ENCODE measurements at places on chromosomes 12 and 14.

GRCh38 chr14:82911930-82912329, 1378.3 kb upstream of the SEL1L start:
- no peak for DNase-seq

GRCh38 chr12:26149968-26150500, 25.2 kb upstream of the BHLHE41 start:
- DNase-seq = no peak

DNA sequence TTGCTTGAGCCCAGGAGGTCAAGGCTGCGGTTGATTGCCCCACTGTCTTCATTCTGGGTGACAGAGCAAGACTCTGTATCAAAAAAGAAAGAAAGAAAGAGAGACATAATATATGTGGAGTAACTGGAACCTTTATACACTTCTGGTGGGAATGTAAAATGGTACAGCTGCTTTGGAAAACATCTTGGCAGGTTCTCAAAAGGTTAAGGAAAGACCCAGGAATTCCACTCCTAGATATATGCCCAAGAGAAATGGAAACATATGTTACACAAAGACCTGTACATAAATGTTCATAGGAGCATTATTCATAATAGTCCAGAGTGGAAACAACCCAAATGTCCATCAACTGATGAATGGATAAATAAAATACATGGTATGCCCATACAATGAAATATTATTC, 7.2 kb downstream of the RBMS2 start:
- DNase-seq = no peak

GRCh38 chr12:54387114-54387467, 2.6 kb upstream of the ZNF385A start:
- DNase-seq = no peak

- no peak for DNase-seq
Observed at GRCh38 chr14:82447586-82447985, 913.9 kb upstream of the SEL1L start.

GRCh38 chr12:51788876-51789275, 59.6 kb downstream of the FIGNL2 start:
- DNase-seq = no peak

DNA sequence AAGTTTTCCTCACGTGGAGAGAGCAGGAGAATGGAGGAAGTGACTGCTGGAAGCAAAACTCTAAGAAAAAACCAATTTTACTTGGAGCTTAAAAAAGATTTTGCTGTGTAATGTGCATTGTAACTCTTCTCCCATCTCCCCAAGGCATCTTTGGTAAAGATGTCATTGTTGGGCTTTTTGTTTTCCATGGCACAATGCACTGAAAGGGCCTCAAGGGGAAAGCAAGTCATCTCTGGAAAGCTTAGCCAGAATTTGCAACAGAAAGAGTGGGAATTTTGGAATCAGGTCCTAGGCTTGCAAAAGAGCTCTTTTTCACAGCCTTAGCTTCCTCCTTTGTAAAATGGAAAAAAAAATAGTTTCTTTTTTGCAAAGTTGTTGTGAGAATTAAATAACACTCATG, 7.9 kb upstream of the PPM1A start:
- DNase-seq = no peak

GRCh38 chr12:111297703-111298426, 71.0 kb downstream of the PHETA1 start:
- no peak for DNase-seq

GRCh38 chr12:106179086-106179485, 40.3 kb upstream of the NUAK1 start:
- DNase-seq = no peak

DNA sequence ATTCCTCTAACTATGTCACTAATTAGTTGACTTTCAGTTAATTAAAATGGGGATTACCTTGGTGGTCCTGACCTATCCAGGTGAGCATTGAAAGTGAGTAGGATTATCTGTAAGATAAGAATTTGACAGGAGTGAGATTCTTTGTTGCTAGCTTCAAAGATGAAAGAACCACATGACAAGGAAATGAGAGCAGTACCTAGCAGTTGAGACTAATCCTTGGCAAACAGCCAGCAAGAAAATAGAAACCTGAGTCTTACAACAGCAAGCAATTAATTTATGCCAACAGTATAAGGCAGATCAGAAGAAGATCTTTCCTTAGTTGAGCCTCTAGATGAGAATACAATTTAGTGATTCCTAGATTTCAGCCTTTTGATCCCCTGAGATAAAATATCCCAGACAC, 1058.4 kb downstream of the LRFN5 start:
- DNase-seq = no peak

DNA sequence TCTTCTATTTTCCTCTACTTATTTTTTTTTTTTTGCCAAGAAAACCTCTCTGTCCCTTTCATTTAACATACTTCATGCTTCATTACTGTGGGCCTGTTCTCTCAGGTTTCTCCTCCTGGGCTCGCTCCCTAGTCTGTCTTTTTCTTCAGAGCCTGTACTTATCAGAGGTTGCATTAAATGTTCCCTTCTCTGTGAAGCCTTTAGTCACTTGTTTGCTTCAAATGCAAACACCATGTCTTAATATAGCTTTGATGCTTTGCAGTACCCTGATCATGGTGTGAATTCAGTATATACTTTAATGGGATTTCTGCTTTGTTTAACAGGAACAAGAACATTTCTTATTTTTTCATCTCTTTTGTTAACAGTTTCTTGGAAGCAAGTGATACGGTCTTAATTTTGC, 72.7 kb upstream of the DNM1L start:
- DNase-seq = no peak

DNA sequence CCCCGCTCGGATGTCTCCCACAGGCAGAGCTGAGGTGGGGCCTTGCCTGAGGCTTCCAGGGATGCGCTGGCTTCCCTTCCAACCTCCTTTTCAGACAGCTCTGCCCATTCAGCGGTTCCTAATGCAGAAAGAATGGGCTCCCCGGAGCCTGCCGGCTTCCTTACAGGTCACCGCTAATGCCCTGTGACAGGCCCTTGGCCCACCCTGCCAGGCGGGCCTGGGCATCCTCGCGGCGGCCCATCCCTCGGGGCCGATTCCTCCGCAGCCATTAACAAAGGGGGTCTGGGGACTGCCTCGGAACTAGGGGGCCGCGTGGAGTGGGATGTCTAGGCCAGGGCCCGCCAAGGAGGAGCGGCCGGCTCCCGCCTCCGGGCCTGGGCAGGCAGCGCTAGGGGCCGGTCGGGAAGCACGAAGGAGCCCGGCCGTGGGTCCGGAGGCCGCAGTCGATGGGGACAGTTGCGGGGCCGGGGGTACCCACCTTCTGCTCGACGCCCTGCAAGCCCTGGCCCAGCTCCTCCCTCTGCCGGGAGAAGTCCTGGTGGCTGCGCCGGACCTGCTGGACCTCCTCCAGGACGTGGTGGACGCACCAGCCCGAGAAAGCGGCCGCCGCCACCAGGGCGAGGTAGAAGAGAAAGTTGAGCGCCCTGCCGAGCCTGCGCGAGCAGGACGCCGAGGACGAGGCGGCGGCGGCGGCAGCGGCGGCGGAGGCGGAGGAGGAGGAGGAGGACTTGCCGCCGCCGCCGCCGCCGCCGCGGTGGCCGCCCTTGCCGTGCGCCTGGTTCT, 738 bp downstream of the CKAP4 start:
- DNase-seq = peak; percentile 65

DNA sequence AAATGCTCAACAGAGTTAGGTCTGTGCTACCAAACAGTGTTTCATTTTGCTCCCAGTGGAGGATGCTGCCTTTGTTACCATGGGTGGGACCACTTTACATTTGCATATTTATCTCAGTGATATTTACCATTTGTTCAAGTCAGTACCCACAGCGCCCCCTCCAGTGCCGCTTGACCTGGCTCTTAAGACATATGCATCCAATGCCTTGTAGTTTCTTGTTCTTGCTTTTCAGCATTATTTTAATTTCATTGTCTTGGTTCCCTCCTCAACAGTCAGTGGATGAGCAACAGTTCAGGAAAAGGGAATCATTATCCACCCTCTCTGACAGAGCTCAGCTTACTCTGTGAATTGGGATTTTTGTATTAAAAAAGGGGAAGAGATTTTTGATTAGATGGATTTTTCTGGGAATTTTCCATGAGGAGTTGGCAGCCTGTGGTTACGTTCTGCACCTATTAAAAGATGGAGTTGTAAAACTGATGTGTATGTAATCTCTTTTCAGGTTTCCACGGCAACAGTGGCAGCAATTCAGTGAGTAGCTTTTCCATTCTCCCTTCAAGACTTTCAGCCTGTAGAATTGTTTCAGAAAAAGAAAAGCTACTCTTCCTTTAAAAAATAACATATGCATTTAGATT, 240.5 kb upstream of the DAAM1 start:
- no peak for DNase-seq

GRCh38 chr14:87461704-87462103, 531.3 kb downstream of the GALC start:
- no peak for DNase-seq

GRCh38 chr12:124640056-124640455, 72.6 kb upstream of the NCOR2 start:
- DNase-seq = no peak

GRCh38 chr12:6534695-6534944, 303 bp downstream of the GAPDH start:
- no peak for DNase-seq

- DNase-seq = no peak
Observed at GRCh38 chr14:20612403-20612802, 21.2 kb upstream of the RNASE12 start.

DNA sequence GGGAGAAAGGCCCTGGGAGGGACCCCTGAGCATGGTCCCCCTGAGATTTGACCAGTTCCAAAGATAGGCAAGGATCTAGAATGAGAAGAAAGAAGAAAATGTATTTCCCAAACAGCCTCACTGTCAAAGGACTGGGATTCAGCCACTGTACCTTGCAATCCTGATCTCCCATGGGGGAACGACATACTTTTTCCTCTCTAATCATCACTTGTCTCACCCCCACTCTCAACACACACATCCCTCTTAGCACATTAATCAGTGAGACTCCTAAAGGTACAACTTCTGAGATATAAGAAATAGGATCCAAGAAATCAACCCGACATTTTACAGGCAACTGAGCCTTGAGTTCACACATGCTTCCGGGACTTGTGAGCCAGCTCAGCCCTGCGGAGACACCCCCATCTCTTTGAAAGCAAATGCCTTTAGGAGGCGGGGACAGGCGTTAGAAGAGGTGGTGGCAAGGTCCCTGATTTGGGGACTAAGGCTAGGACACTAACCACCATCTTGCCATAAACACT, 1.4 kb downstream of the MAP3K9 start:
- DNase-seq = no peak

DNA sequence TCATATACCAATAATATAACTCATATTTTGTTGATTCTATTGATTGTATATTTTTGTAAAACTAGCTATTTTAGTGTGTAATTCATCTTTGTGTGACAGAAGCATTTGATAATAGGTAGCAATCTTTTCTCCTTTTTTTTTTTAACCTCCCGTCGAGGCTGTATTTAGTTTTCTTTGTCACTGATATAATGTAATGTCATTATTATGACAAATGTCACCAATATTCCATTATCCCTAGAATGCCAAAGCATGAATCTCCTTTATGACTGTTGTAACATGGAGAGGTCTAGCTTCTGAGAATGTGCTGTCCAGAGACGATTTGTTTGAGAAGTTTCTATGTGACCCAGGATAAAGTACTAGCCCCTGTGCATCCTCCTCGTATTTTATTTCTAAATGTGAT, 639.0 kb upstream of the ATXN7L3B start:
- DNase-seq = no peak

DNA sequence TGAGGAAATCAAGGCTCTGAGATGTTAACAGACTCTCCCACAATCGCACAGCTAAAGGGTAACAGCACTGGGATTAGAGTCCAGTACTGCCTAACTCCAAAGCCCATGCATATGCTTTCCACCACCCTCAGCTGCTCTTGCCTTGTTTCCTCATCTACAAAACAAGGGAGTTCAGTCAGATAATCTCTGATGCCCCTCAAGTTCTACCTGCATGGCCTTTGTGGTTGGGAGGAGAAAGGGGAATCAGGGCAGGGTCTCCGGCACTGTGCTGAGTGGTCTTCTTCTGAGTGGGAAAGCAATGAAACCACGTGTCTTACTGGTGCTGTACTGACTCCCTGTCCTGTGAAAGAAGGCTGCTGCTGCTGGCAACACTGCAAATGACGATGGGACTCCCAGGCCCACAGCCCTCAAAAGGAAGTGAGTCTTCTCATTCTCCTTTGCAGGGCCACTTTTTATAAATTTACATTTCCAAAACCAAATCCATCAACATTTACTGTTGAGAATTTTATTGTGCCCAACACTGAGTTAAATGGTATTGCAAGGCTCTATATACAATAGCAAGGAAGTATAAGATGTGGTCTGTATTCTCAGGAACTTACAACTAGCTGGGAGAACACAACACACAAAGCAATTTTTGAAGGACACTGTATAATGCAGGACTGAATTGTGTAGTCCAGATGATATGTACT, 19.7 kb upstream of the DUSP16 start:
- no peak for DNase-seq
